ENCODE measurements at places on chromosomes 6 and 20.
A peak's percentile ranks its signal among the peaks of the same experiment; 100 is the strongest.

GRCh38 chr20:36975099-36975818, 23.8 kb upstream of the SAMHD1 start:
- DNase-seq: peak; percentile 7

DNA sequence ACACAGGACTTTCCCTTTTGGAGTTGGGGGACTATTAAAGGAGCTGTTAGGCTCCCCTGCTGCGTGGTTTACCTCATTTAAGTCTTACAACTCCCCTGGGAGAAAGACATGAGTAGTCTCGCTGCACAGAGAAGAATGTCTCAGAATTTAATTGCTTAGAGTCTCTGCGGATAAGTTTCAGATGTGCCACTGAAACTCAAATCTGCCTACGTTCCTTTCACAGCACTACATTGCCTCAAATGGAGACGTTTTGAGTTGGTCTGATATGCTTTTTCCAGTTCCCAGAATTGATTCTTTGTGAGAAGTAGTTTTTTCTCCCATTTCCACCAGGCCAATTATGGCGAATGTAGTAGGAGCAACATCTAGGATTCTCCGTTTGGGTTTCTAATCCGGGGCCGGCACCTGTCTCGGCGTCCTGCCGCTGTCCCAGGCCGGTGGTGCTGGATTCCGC, 532 bp upstream of the SLC35F1 start:
- no peak for DNase-seq

- DNase-seq: no peak
These were observed 211.0 kb downstream of the MOXD1 start for GRCh38 chr6:132190097-132190814.

DNA sequence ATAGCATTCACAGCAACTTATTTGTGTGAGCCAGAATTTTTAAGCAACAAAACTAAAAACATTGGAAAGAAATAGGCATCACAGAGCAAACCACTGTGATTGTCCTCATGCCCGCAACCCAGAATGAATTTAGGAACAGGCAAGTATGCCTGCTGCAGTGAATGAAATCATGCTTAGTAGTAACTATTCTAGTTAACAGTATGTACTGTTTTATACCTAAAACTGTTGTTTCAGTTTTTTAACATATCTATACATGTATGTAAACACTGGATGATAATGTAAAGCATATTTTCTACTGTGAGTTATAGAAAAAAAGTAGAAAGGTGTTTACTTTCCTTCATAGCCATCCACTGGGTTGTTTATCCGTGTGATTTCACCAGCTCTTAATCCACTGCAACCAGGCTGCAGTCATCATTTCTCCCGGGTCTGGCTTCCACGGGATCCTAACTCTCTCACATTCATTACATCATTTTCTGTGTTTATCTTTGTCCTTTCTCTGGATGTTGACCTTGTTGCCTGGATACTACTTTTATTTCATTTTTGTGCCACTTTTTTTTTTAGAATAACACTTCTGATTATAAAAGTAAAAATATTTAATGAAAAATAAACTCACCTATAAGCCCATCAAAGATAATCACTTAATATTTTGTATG, 3.6 kb upstream of the ARFGEF3 start:
- DNase-seq: no peak

- no peak for DNase-seq
These were observed 23.9 kb upstream of the SPTLC3 start for GRCh38 chr20:12984863-12985262.

DNA sequence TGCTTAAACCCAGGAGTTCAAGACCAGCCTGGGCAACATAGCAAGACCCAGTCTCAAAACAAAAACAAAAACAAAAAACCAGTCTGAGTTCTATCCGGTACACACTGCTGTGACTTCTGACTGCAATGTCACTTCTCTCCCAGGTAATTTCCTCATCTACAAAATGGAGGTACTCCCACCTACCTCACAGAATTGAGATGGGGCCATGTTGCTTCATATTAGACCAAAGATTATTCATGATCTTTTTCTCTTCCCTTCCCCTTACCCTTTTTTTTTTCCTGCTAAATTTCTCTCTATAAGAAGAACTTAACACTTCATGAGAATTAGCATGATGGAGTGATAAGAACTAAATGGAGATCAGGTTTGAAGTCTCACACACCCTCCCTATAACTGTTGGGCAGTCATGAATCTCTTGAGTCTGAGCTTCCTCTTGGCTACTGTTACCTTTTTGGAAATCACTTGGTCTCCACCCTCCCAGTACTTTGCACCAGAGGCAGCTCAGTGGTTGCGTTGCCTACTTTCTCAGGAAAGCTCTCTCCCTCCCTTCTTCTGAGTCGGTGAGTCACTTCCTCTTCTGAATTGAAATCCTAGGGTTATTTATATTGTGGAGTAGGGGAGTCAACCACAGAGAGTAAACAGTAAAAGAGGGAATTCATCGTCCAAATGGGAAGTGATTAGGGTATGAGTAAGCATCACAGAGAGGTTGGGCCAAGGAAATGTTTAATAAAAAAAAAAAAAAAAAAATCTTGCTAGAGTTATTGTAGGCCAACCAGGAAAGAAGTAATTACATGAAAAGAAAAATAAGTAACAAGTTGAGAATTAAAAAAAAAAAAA, 59.9 kb upstream of the MAP7 start:
- no peak for DNase-seq

DNA sequence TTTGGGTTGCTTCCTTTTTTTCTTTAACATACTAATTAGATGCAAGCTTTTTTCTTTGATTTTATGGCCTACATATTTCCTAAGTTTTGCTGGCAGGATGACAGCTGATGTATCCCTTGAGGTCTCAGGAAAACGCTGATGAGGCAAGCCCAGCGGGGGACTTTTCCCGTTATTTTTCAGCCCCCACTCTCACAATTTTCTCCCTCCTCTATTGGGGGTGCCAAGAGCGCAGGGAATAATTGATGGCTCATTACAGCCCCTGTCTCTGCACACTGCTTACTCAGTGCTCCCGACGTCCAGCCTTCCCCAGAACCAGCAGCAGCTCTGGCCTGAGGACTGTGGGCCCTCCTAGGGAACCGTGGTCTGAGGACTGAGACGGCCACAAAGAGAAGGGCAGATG, 38.6 kb upstream of the VSTM2L start:
- DNase-seq: no peak

DNA sequence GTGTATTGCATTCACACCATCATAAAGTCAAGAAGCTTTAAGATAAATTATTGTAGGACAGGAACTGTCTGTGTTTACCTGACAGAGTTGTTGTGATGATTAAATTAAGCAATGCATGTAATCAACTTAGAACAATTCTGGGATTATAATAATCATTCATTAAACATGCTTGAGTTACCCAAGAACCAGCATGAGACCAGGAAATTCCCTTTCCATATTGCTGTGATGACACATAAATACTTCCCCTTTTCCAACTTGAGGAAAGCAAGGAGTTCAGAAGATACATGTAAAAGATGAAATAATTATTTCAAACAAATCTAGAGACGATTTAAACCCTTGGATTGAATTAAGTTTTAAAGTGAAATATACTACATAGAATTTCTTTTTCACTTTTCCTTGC, 404.4 kb downstream of the GJA1 start:
- DNase-seq: no peak

- no peak for DNase-seq
These were observed 10.1 kb downstream of the ALDH5A1 start for GRCh38 chr6:24504649-24505586.

DNA sequence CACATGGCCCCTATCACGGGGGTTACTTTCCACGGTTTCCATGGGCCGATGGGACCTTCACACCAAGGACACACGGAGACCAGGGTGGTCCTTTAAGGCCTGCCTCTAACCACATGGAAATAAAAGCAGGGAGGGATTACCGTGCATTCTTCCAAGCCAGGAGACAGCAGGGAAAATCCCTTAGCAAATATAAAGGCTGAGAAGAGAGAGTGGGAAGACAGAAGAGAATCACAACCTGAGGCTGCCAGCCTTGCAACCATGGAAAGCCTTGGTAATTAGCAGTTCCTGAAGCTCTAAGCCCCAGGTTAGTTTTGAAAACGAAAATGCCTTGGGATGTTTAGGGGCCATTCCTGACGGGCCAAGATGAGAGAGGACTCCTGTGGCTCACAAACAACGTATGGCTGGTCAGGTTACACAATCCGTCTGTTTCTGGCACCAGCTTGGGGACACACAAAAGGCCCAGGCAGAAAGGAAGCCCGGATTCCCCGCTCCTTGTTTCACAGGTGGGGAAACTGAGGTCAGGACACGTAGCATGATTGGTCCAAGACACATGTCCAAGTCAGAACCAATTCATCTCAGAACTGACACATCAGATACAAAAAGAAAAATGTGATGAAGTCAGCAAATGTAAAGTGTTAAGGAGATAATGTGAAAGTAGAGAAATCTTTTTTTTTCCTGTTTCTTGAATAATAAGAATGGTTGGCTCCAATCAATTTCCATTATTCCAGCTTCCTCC, 2.8 kb downstream of the PREX1 start:
- DNase-seq: no peak

- DNase-seq: peak; percentile 45
These were observed at the start of gene SLC35B2 for GRCh38 chr6:44257025-44257752. SLC35B2 (minus strand) TSS chr6:44257528; CDS start chr6:44257410, 118 bp downstream.

DNA sequence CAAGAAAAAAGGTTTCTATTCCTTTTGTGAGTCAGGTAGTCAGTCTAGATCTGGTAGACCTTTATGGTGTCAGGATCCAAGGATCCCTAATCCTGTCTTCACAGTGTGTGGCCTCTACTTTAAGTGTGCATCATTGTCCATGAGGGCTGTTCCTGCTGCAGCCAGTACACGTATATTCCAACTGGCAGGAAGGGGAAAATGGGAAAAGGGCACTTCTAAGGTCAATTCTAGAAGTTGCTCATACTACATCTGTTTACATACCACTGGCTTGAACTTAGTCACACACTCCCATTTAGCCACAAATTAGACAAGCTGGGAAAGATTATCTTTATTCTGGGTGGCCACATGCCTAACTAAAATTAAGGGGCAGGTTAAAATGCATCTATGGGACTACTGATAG, 9.7 kb upstream of the MMS22L start:
- no peak for DNase-seq

DNA sequence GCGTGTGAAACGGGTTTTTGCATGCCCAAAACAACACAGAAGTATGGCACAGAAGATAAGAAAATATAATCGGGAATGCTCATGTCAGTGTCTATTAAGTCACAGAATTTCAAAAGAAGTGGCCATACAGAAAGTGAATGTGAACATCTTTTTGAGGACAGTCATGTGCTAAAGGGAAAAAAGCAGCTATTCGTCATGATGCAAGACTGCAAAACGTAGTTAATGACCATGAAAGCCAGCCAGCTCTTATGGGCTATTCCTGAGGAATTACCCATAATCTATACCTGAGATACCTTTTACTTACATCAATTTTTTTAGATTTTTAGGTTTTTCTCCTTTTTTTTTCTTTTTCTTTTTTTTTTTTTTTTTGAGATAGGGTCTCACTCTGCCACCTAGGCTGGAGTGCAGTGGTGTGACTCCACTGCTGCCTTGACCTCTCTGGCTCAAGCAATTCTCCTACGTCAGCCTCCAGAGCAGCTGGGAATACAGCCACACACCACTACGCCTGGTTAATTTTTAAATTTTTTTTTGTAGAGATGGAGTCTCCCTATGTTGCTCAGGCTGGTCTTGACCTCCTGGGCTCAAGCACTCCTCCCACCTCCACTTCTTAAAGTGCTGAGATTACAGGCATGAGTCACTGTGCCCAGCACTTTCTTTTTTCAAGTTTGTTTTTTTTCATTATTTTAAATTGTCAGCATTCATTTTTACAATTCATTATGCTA, 18.1 kb upstream of the ZBP1 start:
- no peak for DNase-seq

GRCh38 chr6:56760842-56761241, 118.2 kb upstream of the DST start:
- no peak for DNase-seq

Data from stimulated activated CD8-positive, alpha-beta memory T cell treated with anti-CD3 and anti-CD28 coated beads, Interleukin-15, amount 100 ng/mL, for 4 hours (primary cell).